ENCODE measurements at places on chromosomes 3 and 15.

GRCh38 chr3:127720985-127721935 is 48.5 kb downstream of the ABTB1 start:
- DNase-seq: no peak

DNA sequence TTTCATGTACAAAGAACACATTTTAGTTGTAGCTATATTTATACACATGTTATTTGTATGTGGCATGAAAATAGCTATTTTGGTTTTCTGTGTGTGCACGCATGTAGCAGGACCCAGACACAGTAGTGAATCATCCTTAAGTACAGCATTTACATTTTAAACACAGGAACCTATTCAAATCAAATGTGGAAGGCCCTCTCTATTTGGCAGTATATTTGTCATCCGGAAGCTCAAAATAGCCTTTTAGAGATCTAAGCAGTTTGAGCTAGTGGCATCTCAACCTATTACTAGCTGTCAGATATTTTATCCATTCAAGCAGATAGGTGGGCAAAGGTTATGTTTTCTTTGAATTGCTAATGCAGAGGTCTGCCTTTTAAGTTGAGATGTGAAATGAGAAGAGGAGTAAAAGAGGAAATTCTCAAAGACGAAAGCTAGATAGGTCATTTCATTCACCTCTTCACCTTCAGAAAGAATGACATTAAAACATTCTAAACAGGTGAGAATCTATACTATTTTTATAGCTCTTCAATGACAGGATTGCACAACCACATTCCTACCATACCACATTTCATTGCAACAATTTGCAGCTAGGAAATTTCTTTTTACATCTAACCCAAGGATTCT is 46.3 kb upstream of the TIPARP start:
- no peak for DNase-seq

GRCh38 chr3:13064964-13065363 is 8.3 kb downstream of the IQSEC1 start:
- DNase-seq: no peak

GRCh38 chr15:77057685-77058084 is 13.2 kb downstream of the TSPAN3 start:
- DNase-seq: no peak

GRCh38 chr3:30518181-30518864 is 88.1 kb upstream of the TGFBR2 start:
- no peak for DNase-seq

- DNase-seq: no peak
These were observed 345.6 kb downstream of the MCTP2 start for GRCh38 chr15:94576889-94577533.

DNA sequence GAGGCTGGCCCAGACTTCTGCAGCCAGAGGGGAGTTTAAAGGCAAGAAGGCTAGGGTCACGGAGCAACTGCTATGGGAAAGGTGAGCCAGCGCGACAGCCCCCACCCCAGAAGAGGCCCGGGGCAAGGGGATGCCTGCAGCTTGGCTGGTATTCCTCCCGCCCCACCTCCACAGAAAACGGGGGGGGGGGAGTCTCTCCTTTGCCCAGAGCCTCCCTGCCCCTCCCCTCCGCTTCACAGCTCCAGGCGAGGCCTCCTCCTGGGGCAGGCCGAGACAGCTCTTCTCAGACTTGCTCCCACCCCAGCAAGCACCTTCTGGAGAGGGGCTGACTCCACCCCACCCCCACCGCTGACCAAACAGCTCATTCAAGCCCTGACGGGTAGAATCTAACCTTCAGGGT is 13.4 kb downstream of the ANP32A start:
- DNase-seq: no peak

GRCh38 chr3:72442759-72443158 is 405.5 kb downstream of the SHQ1 start:
- no peak for DNase-seq

DNA sequence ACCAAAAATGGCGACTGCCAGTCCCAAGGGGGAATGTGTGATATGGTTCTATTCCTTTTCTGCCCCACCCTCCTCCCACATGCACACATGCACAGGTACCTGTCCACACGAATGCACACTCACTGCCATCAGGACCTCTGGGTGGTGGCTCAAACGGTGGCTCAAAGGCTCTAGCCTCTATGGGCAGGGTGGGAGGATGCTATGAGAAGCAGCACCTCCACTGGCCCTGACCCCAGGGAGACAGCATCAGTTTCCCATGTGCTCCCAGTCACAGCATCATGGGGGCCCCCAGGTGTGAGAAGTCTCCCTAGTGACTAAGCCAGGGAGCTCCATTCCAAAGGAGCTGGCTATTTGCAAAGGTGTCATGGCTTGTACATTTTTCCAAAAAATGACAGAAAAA is 15.9 kb downstream of the SEMA3G start:
- DNase-seq: no peak

DNA sequence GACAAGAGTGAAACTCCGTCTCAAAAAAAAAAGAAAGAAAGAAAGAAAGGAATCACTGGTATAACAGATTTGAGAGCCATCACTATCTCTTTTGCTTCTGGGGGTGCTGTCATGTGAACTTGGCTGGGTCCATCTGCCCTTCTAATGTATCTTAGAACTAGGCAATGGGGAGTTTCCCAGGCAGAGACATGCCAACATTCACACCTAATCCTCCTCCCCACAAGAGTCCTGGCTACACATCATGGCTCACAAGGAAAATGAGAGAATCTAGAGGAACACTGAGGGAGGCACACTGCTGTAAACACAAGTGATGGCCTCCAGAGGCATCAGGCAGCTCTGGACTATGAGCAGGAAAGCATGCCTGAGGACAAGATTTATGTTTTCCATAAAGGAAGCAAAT is 67.8 kb upstream of the PPP2R3A start:
- no peak for DNase-seq

- no peak for DNase-seq
These were observed 35.5 kb downstream of the GADL1 start for GRCh38 chr3:30858894-30859389.

DNA sequence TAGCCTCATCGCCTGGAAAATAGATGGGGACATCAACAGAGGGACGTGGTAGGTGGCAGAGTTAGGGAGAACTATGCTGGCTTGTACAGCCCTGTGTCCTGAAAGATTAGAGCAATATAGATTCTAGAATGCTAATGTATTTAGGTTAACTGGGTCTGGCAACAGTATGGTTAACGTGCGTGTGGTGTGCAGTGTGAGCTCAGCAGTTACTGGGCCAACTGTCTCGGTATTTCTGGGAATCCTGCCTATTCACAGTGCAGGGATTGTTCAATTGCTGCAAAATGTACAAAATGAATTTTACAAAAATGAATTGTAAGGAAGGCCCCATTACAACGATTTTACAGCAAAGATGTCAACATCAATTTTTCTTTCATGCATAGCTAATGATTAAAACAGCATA is 20.6 kb downstream of the MEIS2 start:
- no peak for DNase-seq

DNA sequence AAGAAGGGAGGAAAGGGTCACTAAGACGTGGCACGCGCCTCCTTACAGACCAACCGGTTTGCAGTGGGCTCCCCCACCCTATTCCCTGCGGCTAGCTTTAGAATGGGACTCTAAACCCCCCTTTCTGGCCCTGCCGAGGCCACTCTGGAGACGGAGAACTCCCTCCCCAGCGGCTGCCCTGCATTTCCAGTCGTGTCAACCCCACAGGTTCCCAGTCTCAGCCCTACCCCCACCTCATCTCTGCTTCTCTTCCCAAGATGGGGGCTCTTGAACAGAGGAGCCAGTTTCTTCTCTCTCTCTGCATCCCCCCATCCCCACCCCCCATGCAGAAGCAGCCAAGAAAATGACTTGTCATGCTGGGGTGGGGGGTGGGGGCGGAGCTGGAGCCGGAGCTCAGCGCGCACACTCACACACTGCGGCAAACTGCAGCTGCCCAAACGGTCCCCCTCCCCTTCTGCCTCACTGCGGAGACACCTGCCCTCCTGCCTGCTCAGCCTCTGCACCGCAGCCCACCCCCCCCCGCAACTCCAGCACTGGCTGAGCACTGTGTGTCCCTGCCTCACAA is 871 bp downstream of the MAP1A start:
- DNase-seq: no peak

GRCh38 chr3:112013784-112014143 is 15.0 kb downstream of the TAGLN3 start:
- DNase-seq: no peak

DNA sequence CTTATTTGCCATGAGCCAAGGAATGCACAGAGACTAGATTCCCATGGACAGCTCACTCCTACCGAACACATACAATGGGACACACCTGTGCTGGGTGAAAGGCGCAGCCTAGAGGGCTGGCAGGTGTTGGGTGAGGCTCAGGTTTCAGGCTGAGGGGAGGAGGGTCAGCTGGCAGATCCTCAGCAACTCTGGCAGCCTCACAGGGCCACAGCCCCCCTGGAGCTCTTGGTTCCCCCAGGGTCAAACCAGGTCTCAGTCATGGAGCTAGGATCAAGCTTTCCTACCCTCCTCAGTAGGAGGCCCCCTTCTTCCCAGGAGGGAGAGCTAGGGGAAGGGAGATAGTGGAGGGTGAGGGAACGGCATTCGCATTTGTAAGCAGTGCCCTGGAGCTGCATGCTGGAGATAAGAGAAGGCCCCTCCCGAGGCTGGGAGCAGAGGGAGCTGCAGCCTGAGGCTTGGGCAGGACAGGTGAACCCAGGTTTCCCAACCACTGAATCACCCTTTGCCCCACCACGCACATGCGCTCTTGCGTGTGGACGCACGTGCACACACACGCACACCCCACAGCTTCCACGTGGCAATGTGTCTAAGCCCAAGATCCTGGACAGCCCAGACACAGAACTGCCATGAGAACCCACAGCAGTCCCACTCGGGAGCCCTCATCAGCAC is 26.3 kb upstream of the TFRC start:
- no peak for DNase-seq

DNA sequence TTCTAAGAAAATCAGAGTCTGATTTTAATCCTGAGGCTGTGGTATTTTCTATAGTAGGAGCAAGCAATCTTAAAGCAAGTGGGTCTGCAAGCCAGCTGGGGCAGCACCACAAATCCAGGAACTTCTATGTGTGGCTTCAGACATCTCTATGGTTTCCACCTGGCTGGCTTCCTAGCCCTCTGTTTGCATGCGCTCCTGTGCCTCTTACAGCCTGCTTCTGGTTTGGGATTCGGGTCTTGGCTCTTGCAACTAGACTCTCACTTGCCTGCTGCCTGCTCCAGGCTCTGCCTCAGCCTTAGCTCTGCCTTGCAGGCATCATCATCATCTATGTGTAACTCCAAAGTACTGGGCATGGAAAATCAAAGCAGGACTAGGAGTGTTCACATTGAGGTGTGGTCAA is 43.4 kb downstream of the MINDY4B start:
- DNase-seq: no peak

GRCh38 chr3:14428087-14429033 is 26.0 kb downstream of the SLC6A6 start:
- DNase-seq: no peak

GRCh38 chr3:103796068-103796467 is 1361.3 kb downstream of the ZPLD1 start:
- no peak for DNase-seq

GRCh38 chr3:158961471-158961870 is 159.6 kb downstream of the MFSD1 start:
- no peak for DNase-seq

GRCh38 chr3:169966951-169967915 is 626 bp downstream of the SEC62 start:
- DNase-seq: no peak

DNA sequence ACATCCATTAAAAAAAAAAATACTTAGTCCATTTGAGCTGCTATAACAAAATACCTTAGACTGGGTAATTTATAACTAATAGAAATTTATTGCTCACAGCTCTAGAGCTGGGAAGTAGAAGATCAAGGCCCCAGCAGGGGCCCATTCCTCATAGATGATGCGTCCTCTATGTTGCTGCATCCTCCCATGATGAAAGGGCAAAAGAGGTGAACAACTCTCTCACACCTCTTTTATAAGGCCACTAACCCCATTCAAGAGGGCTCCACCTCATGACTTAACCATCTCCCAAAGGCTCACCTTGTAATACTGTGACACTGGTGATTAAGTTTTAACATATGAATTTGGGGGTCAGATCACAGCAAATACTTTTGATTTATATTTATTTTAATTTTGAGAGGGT is 3.0 kb upstream of the TLNRD1 start:
- DNase-seq: no peak

DNA sequence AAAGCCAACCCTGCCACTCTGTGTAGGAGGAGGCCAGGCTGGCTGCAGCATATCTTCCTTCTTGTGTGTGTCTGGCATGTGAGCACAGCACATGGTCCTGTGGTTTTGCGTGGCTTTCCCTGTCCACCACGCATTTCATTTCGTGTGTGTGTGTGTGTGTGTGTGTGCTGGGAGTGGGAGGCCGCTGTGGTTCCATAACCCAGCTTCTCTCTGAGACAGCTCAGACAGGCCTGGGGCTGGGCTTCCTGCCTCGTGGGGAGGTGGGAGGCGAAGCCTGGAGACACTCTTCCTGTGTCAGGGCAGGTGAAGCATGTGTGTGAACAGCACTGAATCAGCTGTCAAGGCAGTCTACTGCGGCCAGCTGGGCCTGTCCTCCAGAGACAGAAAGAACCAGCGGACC is 16.0 kb upstream of the MRPS22 start:
- no peak for DNase-seq

DNA sequence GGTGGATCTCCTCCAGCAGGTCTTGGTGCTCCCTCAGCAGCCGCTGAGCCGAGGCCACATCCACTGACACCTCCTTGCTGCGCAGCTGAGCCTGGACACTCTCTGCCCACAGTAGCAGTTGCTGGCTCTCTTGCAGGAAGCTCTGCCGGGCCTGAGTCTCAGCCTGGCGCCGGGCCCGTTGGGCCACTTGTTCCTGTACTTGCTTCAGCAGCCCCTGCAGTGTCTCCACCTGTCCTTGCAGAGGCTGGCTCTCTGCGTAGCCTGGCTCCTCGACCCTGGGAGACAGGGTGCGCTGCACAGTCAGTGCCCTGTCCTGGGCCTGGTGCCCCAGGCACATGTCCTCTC is 15.5 kb downstream of the SPTBN5 start:
- DNase-seq: no peak

- DNase-seq: no peak
These were observed 35.6 kb upstream of the LDHAL6B start for GRCh38 chr15:59171067-59171397.

GRCh38 chr3:32147933-32148332 is 41.5 kb downstream of the GPD1L start:
- no peak for DNase-seq

GRCh38 chr3:48092270-48092669 is 76.1 kb upstream of the MAP4 start:
- no peak for DNase-seq

- no peak for DNase-seq
These were observed 36.6 kb downstream of the BUB1B start for GRCh38 chr15:40197434-40197833.
